ENCODE measurements at places on chromosomes 16 and 17.

DNA sequence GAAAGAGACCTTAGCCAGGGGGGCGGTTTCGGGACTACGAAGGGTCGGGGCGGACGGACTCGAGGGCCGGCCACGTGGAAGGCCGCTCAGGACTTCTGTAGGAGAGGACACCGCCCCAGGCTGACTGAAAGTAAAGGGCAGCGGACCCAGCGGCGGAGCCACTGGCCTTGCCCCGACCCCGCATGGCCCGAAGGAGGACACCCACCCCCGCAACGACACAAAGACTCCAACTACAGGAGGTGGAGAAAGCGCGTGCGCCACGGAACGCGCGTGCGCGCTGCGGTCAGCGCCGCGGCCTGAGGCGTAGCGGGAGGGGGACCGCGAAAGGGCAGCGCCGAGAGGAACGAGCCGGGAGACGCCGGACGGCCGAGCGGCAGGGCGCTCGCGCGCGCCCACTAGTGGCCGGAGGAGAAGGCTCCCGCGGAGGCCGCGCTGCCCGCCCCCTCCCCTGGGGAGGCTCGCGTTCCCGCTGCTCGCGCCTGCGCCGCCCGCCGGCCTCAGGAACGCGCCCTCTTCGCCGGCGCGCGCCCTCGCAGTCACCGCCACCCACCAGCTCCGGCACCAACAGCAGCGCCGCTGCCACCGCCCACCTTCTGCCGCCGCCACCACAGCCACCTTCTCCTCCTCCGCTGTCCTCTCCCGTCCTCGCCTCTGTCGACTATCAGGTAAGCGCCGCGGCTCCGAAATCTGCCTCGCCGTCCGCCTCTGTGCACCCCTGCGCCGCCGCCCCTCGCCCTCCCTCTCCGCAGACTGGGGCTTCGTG is at the start of gene MAPT:
TSS of gene MAPT (plus strand) at position 533 of the 763 bp plus-strand sequence. CDS start 67,784 bp downstream, outside the sequence.
- peak; percentile 44 for DNase-seq

DNA sequence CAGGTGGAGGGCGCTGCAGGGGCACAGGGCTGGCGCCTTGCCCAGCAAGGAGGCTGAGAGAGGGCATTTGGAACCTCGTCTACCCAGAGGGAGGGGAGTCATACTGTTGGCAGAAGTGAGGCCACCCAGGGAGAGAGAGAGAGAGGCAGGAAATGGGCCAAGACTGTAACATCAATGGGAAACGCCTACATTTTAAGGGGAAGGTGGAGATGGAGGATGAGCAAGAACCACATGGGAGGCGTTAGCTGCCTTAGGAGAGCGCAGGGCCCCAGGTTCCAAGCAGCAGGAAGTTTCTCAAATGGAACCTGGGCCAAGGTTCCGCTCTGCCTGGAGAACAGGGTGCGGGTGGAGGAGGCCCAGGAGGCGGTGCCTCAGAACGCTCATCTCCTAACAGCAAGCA is 2.7 kb upstream of the WFDC1 start:
- DNase-seq, result no peak

- no peak for DNase-seq
Measured at GRCh38 chr16:54945063-54945462, 14.4 kb downstream of the IRX5 start.

DNA sequence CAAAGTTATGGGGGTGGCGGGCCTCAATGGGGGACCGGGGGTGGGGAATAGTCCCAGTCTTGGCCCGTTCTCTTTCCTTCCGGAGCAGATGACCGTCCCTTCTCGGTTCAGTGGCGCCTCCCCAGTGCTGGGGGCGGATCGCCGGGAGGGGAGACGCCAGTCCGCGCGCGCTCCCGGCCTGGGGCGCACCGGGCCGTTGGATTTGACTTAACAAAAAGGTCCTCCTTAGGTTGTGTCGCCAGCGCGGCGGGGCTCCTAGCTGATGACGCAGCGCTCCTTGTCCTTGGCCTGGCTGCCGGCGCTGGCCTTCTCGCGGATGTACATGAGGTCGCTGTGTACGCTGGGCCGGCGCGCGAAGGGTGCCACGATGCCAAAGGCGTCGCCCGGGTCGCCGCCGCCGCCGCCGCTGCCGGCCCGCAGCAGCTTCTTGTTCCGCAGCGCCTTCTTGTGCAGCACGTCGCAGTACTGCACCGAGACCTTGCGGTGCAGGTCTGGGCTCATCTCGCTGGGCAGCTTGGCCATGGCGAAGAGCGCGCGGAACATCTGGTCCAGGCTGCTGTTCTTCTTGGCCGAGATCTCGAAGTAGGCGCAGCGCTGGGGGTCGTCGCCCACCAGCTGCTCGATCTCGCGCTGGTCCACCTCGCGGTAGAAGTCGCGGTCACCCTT is 1.2 kb downstream of the RASD1 start:
- DNase-seq, result no peak

DNA sequence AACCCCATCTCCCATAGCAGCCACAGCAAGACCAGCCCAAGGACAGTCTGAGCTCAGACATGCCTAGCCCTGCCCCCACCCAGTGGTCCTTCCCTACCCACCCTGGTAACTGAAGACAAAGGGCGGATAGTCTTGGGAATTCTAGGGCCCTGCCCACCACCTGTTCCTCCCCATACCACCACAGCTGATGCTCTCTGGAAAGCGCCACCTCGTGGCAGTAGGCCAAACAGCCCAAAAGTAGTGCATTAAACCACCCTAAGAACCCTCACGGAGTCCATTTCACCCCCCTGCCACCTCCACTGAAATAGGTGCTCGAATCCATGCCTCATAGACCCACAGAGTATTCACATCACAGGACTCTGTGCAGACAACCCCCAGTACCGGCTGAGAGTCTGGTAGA is 1021.4 kb downstream of the CDH8 start:
- no peak for DNase-seq

DNA sequence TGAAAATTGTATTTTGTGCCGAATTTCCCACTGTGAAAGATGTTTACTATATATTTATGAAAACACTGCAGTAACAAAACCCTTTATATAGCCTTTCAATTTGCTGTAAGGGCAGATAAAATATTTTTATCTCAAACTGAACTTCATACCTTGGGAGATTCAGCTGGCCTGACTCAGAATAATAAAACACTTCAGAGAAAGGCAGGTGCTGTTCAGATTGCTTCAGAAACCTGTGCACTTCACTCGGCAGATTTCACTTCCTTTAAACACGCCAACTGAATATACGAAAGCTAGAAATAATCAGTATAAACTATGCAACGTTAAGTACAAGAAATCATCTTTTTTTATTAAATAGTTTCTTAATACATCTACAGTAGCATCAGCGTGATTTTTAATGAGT is 839.1 kb upstream of the RBFOX1 start:
- no peak for DNase-seq

GRCh38 chr17:4539025-4539424 is 16.2 kb downstream of the MYBBP1A start:
- no peak for DNase-seq

DNA sequence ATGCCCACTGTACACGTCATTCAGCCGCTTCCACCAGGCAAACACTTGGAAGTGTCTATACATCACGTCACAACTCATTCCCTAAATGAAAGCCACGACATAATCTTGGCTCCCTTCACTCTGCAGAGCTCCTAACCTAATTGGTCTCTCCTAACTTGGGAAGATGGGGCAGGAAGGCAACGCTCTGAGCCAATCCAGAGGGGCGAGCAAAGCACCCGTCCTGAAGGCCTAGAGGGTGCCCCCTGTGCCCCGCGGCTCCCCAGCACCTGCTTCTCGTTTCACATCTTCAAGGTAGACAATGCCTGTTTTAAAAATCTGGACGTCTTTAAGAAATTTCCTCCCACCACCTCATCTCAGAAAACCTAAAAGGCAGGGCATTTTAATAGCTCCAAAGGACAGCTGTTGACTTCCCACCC is 1.0 kb downstream of the CSNK2A2 start:
- no peak for DNase-seq
